ENCODE measurements at places on chromosomes 11 and 22.

DNA sequence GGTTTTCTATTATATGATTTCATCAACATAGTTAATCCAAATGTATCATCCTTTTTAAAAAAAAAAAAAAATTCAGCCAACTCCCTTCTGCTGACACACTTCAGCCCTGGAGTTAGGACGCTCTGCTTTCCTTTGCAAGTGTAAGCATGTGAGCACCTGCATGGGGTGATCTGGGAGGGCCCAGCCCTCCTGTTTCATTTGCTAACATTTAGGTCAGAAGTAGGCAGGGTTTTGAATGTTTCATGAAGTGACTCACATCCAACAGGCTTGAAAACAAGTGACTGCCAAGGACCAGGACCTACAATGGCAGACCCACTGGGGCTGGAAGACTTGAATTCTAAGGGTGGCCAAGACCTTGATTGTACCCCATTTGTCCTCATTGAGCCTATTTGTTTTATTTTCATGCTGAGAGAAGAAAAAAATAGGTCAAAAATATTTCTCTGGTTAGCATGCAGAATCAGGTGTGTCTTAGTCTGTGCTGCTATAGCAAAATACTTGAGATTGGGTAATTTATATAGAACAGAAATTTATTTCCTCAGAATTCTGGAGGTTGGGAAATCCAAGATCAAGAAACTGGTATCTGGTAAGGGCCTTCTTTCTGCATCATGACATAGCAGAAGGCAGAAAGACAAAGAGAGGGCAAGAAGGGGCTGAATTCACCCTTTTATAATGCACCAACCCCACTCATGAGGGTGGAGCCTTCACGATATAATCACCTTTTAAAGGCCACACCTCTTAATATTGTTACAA, 137.6 kb downstream of the CD44 start:
- no peak for DNase-seq
- H3K27me3 ChIP-seq: no peaks in the 10 kb centered on the region
- H3K4me1 ChIP-seq: peaks cover 54% of the 10 kb centered on the region
- no peak overlapping the region for H3K4me3 ChIP-seq

DNA sequence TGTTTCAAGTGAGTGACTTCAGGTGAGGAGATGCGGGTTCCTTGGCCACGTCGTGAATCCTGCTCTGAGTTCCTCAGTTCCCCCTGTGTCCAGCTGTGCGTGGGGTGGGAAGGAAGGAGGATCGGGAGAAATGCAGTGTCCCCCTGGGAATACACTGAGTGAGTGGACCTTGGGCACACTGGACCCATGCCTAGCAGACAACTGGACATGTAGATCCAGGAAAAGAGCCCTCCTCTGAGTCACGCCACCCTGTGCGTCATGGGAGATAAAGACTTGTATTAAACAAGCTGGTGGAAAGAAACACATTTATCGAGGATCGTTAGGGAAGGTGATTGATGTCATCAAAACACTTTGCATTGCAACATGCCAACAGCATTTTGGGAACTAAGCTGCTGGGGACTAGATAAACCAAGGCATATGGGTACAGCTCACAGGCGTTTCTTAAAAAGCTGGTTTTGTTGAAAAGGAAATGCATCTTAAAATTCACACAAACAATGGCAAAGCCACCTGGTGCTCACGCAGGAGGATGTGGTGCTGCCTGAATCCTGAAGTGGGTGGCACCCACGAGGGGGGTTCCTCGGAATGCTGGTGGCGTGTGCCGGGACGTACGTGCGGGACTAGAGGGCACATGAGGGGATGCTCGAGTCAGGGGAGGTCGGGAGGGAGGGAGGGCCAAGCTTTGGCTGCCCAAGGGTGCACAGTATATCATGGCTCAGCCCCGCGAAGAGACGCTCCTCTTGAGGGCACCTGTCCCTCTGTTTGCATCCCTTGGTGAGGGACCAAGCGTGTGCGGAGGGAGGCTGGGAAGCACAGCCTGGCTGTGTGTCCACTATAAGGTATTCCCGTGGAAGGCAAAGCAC, 303.5 kb downstream of the TBC1D22A start:
- no peak overlapping the region for H3K4me3 ChIP-seq
- H3K27ac ChIP-seq: peak overlapping the region; percentile 13
- H3K27me3 ChIP-seq: no peaks in the 10 kb centered on the region

DNA sequence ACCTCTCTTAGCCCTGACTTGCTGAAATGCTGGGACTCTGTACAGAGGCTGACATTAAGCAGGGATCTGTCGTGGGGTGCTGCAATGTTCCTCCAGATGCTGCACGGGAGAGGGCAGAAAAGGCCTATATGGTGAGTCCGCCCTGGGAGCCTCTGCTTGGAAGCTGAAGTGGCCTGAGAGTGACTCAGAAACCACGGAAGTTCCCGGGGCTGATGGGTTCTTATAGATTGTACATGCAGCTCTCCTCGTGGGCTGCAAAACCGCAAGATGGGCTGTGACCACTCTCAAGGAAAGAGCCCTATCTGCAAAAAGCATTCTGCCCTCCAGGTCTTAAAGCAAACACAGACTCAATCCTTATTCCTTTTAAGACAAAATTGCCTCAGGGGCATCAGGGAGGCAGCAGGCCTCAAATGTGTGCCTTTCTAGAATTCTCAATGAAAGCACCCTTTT, 5.8 kb upstream of the SLC43A3 start:
- H3K36me3 ChIP-seq: no peaks in the 10 kb centered on the region
- no peak overlapping the region for H3K4me3 ChIP-seq
- H3K4me1 ChIP-seq: peaks cover 5% of the 10 kb centered on the region
- no peak overlapping the region for H3K27ac ChIP-seq
- DNase-seq: peak; percentile 35

- H3K27ac ChIP-seq: peak overlapping the region; percentile 96
- no peaks in the 10 kb centered on the region for H3K27me3 ChIP-seq
- peaks cover 25% of the 10 kb centered on the region for H3K36me3 ChIP-seq
- H3K4me1 ChIP-seq: peaks cover 61% of the 10 kb centered on the region
- peak; percentile 93 for DNase-seq
- peak overlapping the region; percentile 73 for H3K4me3 ChIP-seq
These were observed 8.7 kb downstream of the DRAP1 start for GRCh38 chr11:65927904-65928397.

- peaks cover 39% of the 10 kb centered on the region for H3K4me1 ChIP-seq
- H3K36me3 ChIP-seq: peaks cover 22% of the 10 kb centered on the region
- H3K27me3 ChIP-seq: no peaks in the 10 kb centered on the region
- peak; percentile 88 for DNase-seq
- H3K4me3 ChIP-seq: peak overlapping the region; percentile 92
- H3K27ac ChIP-seq: peak overlapping the region; percentile 96
These were observed 851 bp downstream of the PTDSS2 start for GRCh38 chr11:450809-451451.

DNA sequence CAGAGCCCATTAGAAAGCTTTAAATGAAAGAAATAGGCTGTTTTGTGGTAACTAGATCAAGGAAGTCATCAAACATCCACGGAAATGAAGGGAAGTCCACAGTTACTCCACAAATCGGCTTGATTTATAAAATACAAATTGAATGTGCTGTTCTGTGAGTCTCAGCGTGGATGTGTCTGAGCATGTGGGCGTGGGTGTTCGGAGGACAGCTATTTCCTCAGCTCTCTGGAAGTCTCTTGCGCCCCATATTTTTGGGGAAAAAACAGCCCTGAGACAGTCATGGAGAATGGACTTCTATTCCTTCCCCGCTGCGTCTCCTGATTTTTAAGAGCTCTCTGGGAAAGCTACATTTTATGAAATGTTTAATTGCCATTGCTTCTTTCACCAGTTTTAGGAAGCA, 144.4 kb downstream of the EFCAB6 start:
- DNase-seq: no peak
- no peaks in the 10 kb centered on the region for H3K36me3 ChIP-seq

- H3K4me1 ChIP-seq: no peaks in the 10 kb centered on the region
- peaks cover under 1% of the 10 kb centered on the region for H3K27me3 ChIP-seq
- H3K27ac ChIP-seq: no peak overlapping the region
- DNase-seq: no peak
These were observed 12.8 kb upstream of the CABP7 start for GRCh38 chr22:29707010-29707409.
